ENCODE measurements at places on chromosomes 12 and 14. TPM values are rescaled to one million over a fixed set of nuclear protein-coding genes. Genes with fewer than 3 reads are reported as not detected.

Gene SLC7A7
- 6.3 TPM for total RNA-seq

Gene FBLN5
- total RNA-seq = 33.4 TPM

Gene KRT73
- total RNA-seq = not detected

Gene FAM186B
- 0.51 TPM for total RNA-seq

Gene CD27
- total RNA-seq = 0.17 TPM

Measured in fibroblast of lung (primary cell).